ENCODE measurements at places on chromosomes 5 and 9.

- DNase-seq = no peak
These were observed 1881.5 kb downstream of the EFNA5 start for GRCh38 chr5:105789246-105789645.

GRCh38 chr9:33198165-33198564, 31.0 kb upstream of the B4GALT1 start:
- DNase-seq = no peak

DNA sequence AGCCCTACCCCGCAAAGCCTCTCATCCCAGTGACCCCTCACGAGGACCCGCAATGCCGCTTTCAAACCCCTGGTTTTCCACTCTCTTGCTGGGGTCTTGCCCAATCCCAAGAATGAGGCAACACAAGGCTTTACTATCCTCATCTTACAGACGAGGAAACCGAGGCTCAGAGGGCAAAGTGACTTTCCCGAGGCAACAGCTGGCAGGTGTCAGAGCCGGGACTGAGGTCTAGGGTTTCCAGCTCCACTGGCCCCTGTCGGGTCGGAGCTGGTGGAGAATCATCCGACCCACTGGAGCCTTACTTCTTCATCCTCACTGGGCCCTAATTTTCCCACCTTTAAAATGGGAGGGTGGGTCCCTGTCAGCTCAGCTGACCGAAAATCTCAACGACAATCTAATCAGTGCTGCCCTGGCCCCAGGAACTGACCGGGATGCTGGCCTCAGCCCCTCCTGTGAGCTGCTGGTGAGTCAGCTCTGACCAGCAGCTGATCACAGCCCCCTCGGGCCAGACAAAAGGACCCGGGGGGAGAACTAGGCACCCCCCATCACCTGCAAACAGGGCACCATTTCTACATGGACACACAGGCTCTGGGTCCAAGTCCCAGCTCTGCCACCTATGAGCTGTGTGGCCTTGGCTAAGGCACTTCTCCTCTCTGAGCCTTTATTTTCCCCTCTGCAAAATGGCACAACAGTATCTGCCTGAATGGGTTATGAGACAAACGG, 72.7 kb upstream of the STXBP1 start:
- no peak for DNase-seq

DNA sequence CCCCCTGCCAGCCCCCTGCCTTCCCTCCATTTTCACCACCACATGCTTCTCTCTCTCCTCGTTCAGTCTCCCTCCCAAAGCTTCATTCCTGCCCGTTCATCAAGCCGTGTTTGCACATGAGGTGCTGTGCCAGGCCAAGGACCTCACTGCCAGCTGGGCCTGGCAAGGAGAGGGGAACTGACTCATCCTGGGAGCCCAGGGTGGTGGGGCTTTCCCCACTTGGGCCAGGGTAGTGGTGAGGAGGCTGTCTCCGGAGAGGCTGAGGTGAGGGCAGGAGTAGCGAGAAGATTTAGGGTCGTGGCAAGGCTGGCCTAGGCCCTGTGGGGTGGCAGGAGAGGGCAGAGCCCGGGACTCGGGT, 30.4 kb upstream of the NOTCH1 start:
- DNase-seq = no peak

DNA sequence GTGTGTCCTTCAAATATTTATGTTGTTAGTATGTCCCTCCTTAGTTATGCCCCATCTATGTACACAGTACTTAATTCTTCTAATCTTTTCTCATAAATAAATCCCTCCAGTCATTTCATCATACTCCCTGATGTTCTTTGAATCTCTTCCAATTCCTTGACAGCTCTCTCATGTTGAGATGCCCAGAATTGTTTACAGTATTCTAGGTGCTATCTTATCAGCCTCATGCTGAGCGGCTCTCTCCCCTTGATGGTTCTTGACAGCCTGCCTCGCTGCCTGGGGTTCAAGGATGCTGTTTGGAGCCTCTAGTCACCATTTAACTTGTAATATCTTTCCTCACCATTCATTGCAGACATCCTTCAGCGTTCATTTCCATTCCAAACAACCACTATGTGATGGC, 799.2 kb downstream of the BRINP1 start:
- DNase-seq = no peak

DNA sequence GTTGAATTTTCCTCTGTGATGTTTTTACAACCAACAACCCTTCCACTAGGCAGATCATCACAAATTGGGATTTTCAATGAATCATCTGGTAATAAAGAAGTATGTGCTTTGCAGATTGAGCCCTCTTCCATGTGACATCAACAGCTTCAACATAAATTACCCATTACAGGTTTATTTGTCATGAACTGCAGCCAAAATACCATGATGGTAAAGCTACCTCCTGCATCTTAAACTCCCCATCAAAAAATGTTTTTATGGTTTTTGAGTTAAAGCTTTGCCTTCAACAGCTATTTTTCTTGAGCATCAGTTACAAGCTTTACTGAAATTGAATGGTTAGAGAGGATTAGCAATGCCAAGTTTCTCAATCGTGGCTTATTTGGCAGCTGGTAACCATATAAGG, 211.4 kb upstream of the TUSC1 start:
- DNase-seq = no peak

GRCh38 chr5:1527533-1528205, 3.9 kb upstream of the LPCAT1 start:
- no peak for DNase-seq

Data from activated B cell treated with CpG ODN at 0.5 μM for 24 hours (primary cell).